Large intestine (tissue), 12 donors: ENCODE measurements at places on chromosomes 13 and 19. TPM values are rescaled to one million over a fixed set of nuclear protein-coding genes. Genes with fewer than 3 reads are reported as not detected.

GRCh38 chr13:50722440-50723125 lies 120.9 kb downstream of the DLEU7 start:
- no peaks in the 10 kb centered on the region for H3K27me3 ChIP-seq
- no peak overlapping the region for H3K27ac ChIP-seq
- no peaks in the 10 kb centered on the region for H3K4me1 ChIP-seq
- H3K4me3 ChIP-seq, result no peak overlapping the region
- no peak for DNase-seq
- no peaks in the 10 kb centered on the region for H3K36me3 ChIP-seq

DNA sequence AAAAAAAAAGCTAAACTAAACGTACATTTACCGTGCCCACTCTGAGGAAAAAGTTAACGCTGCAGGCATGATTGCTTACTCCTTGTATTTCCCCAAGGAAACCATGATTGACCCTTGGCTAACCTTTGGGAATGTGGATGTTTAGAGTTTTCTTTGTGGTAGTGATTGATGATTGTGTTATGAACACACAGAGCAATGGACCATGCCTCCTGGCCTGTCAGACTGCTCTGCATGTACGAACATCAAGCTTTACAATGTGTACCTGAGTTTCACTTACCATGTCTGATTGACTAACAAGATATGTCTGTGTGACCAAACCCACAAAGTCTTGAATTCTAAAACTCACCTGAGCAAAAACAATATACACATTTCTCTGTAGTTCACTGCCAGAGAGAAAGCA lies 35.1 kb downstream of the MYCBP2 start:
- H3K4me1 ChIP-seq, result no peaks in the 10 kb centered on the region
- no peak overlapping the region for H3K4me3 ChIP-seq
- H3K36me3 ChIP-seq, result peaks cover 18% of the 10 kb centered on the region
- H3K27me3 ChIP-seq, result no peaks in the 10 kb centered on the region
- H3K27ac ChIP-seq, result no peak overlapping the region
- no peak for DNase-seq

The ZNF836 gene
- 11.6 TPM for polyA plus RNA-seq

- no peak for DNase-seq
- no peaks in the 10 kb centered on the region for H3K27me3 ChIP-seq
- H3K36me3 ChIP-seq, result no peaks in the 10 kb centered on the region
- no peak overlapping the region for H3K27ac ChIP-seq
Observed at GRCh38 chr19:19588546-19588945, 29.9 kb downstream of the PBX4 start.

The ZNF569 gene
- polyA plus RNA-seq, result 5.0 TPM

The BORA gene
- 6.0 TPM for polyA plus RNA-seq

The CBARP gene
- polyA plus RNA-seq, result 2.0 TPM

DNA sequence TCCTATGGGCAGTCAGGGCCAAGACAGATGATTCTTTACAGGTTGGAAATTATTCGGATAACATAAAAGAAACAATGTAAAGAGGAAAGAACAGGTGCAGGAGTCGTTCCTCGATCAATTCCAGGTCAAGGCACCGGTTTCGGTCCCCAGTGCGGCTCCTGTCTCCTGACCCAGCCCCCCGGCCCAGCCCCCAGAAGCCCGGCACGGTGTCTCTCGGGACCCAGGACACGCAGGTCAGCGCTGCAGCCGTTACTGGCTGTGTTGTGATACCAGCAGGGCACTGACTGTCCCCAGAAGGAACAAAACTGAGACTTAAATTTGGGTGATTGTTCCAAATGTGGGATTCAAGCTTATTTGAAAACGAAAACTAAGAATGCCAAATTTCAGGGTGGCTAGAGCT lies 8.5 kb downstream of the RASA3 start:
- no peak for DNase-seq
- H3K36me3 ChIP-seq, result no peaks in the 10 kb centered on the region
- peak overlapping the region; percentile 85 for H3K27ac ChIP-seq
- no peak overlapping the region for H3K4me3 ChIP-seq

GRCh38 chr13:20609145-20609544 lies 42.2 kb downstream of the IFT88 start:
- no peaks in the 10 kb centered on the region for H3K4me1 ChIP-seq
- H3K4me3 ChIP-seq, result no peak overlapping the region
- no peak for DNase-seq
- no peak overlapping the region for H3K27ac ChIP-seq
- H3K36me3 ChIP-seq, result peaks cover 37% of the 10 kb centered on the region

- no peak overlapping the region for H3K4me3 ChIP-seq
- H3K27me3 ChIP-seq, result no peaks in the 10 kb centered on the region
- H3K4me1 ChIP-seq, result no peaks in the 10 kb centered on the region
- H3K27ac ChIP-seq, result no peak overlapping the region
- H3K36me3 ChIP-seq, result no peaks in the 10 kb centered on the region
- no peak for DNase-seq
Observed at GRCh38 chr19:30602661-30603350, 230.6 kb downstream of the ZNF536 start.

GRCh38 chr19:7874076-7874896 lies at the start of gene PRR36:
Gene PRR36, minus strand, starts transcription at chr19:7874390. Its CDS starts 701 bp downstream, at chr19:7873689.
- DNase-seq, result peak; percentile 50
- H3K27me3 ChIP-seq, result peaks cover 41% of the 10 kb centered on the region
- H3K4me3 ChIP-seq, result peak within 1 kb of the TSS; percentile 20
- H3K36me3 ChIP-seq, result no peaks in the 10 kb centered on the region
- H3K4me1 ChIP-seq, result peaks cover 21% of the 10 kb centered on the region

The PLEKHF1 gene
- 2.5 TPM for polyA plus RNA-seq

DNA sequence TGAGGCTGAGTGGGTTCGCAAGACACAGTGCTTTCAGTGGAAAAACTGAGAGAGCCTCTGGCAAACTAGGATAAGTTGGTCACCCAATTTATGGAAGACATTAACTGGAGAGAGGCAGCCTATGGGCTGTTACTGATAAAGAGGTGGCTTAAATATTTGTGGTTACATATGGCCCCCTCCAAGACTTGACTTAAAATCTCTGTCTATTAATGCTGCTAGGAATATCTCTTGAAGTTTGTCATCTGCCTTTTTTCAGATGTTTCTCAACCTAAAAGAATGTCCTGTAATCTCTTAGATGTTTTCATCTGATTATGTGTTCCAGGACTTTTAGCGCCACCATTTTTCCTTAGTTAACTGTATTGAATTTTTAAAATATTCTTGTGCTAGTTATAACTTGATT lies 54.6 kb downstream of the NAA16 start:
- DNase-seq, result no peak
- peaks cover 43% of the 10 kb centered on the region for H3K36me3 ChIP-seq
- H3K4me1 ChIP-seq, result no peaks in the 10 kb centered on the region
- H3K27ac ChIP-seq, result no peak overlapping the region
- no peak overlapping the region for H3K4me3 ChIP-seq

- no peak for DNase-seq
- H3K36me3 ChIP-seq, result peaks cover 11% of the 10 kb centered on the region
- H3K4me1 ChIP-seq, result no peaks in the 10 kb centered on the region
- H3K27ac ChIP-seq, result no peak overlapping the region
- no peak overlapping the region for H3K4me3 ChIP-seq
Observed at GRCh38 chr19:33448159-33448516, 73.5 kb downstream of the PEPD start.

The SLC17A7 gene
- 0.19 TPM for polyA plus RNA-seq

DNA sequence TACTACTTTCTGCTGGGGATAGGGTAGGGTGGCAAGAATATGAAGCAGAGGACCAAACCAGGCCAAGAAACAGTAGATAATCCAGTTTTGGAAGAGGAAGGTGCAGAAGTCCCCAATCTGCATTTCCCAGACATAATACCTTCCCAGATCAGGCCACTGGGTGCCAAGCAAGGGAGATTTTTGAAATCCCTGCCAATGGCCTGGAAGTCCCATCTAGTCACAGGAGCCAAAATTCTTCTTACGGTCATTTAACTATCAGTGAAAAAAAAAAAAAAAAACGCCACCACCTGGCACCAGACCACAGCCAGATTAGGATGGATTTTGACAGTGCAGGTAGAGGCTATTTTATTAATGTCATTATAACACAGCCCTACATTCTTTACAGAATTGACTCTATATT lies 57.8 kb downstream of the ZC3H13 start:
- H3K4me3 ChIP-seq, result no peak overlapping the region
- H3K36me3 ChIP-seq, result peaks cover 17% of the 10 kb centered on the region
- H3K27me3 ChIP-seq, result no peaks in the 10 kb centered on the region
- no peaks in the 10 kb centered on the region for H3K4me1 ChIP-seq

The CBY2 gene
- polyA plus RNA-seq, result not detected

DNA sequence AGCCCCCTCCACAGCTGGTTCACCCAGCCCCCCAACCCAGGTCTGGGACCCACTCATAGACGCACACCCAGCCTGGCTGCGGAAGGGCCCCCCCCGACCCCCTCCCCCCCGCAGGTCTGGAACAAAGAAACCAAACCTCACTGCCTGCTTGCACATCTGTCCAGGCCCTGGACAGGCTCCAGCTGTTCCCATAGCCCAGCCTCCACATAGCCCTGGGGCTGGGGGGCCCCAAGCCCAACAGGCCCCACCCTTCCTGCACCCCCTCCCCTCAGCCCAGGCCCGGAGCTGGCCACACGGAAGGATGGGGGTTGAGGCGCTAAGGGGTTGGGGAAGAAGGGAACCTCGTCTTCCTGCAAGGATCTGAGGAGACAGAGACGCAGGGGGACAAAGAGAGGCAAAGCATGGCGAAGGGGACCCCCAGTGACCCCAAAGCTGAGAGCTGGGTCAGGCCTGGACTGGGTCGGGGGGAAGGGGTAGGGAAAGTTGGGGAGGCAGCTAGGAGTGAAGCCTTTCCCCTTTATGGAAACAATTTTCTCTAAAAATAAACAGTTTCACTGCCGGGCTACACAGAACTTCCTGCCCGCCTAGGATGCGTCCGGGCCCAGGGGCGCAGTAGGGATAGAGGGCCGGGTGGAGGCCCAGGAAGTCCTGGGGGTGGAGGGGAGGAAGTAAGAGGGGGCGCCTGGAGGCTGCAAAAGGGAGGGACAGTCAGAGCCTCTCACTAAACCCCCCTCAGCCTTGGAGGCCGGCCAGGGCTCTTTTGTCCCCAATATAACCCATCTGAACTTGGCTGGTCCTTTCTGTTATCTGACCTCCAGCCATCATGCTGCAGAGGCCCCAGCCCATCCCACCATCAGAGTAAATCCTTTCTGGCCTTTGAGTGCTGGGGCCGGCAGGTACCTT lies 2.4 kb downstream of the KANK2 start:
- peaks cover 9% of the 10 kb centered on the region for H3K4me1 ChIP-seq
- H3K4me3 ChIP-seq, result peak overlapping the region; percentile 30
- H3K27ac ChIP-seq, result peak overlapping the region; percentile 59
- DNase-seq, result peak; percentile 37
- H3K36me3 ChIP-seq, result peaks cover 42% of the 10 kb centered on the region

DNA sequence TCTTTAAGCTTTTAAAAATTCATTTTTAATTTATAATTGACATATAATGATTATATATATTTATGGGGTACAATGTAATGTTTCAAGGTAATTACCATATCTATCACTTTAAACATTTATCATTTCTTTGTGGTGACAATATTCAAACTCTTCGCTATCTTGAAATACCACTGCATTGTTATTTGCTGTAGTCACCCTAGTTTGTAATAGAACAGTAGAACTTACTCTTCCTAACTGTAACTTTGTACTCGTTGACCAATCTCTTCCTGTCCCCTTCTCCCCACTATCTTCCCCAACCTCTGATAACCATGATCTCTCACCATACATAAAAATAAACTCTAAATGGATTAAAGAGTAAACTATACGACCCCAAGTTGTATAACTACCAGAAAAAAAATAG lies 20.4 kb downstream of the COG6 start:
- no peak for DNase-seq
- no peak overlapping the region for H3K4me3 ChIP-seq
- no peak overlapping the region for H3K27ac ChIP-seq

DNA sequence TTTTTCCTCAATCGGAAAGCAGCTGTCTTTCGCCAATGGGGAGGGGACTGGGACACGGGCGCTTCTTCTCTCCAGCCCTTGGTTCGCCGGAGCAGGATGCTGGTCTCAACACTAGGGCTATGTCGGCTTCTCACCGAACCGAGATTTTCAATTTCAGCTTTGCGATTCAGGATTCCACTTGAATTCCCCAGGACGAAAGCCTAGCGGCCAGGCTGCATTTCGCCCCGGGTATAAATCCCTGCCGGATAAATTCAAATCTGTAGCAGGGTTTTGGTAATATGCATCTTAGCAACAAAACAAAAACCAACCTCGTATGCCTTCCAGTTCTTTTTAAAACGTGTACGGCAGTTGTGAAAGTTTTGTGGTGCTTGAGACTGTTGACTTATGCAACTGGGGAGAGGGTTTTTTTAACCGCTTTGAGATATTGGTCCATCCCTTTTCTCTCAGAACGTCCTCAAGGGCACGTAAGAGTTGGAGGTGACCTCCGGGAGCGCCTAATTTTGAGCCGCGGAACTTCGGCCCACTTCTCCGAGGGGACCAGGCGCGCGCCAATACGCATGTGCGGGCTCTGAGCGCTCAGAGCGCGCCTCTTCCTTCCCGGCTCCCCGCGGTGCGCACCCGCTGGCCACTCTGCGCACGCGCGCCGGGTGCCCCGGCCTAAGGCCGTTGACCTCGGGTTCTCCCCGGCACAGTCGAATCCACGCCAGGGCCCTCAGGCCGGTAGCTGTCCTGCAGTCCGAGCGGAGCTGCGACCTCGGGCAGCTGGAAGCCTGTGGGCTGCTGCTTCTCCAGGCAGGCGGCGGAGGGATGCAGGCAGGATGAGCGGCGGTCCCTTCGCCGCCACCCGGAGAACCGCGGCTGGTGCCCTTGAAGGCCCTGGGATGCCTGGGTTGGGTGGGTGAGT lies 7.6 kb downstream of the POU4F1 start:
- peaks cover 88% of the 10 kb centered on the region for H3K27me3 ChIP-seq
- DNase-seq, result no peak
- H3K27ac ChIP-seq, result no peak overlapping the region

GRCh38 chr19:46371371-46371901 lies 24.5 kb downstream of the PPP5C start:
- H3K27ac ChIP-seq, result no peak overlapping the region
- H3K4me3 ChIP-seq, result no peak overlapping the region
- peaks cover 43% of the 10 kb centered on the region for H3K36me3 ChIP-seq
- peaks cover 3% of the 10 kb centered on the region for H3K4me1 ChIP-seq
- no peak for DNase-seq

The SOX1 gene
- 0.06 TPM for polyA plus RNA-seq

DNA sequence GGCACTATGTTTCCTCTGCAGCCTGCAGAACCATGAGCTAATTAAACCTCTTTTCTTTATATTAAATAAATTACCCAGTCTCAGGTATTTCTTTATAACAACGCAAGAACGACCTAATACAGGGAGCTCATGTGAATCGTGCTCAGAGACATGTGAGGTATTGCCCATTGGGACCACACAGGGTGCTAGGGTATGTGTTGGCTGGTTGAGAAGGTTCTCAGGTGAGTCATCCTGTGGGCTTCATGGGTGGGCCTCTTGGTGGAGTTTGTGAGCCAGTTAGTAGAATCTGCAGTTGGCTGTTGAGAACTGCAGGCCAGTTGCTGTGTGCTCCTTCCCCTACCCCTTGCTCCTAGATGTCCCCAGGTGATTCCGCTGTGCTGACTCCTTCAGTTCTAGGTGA lies 163.0 kb downstream of the HS6ST3 start:
- H3K27ac ChIP-seq, result no peak overlapping the region
- no peaks in the 10 kb centered on the region for H3K36me3 ChIP-seq
- no peak overlapping the region for H3K4me3 ChIP-seq
- H3K27me3 ChIP-seq, result no peaks in the 10 kb centered on the region
- H3K4me1 ChIP-seq, result peaks cover 4% of the 10 kb centered on the region

The HCN2 gene
- 0.76 TPM for polyA plus RNA-seq

GRCh38 chr13:79663435-79663834 lies 182.5 kb downstream of the NDFIP2 start:
- no peak for DNase-seq
- no peak overlapping the region for H3K4me3 ChIP-seq
- no peaks in the 10 kb centered on the region for H3K36me3 ChIP-seq
- peaks cover 2% of the 10 kb centered on the region for H3K4me1 ChIP-seq
